ENCODE measurements at places on chromosomes 7 and 10.
A peak's percentile ranks its signal among the peaks of the same experiment; 100 is the strongest.

- peak; percentile 75 for DNase-seq
These were observed 116.8 kb upstream of the JCAD start for GRCh38 chr10:30176182-30176581.

- DNase-seq, result no peak
These were observed 251.1 kb upstream of the CSTF2T start for GRCh38 chr10:51950371-51950995.

DNA sequence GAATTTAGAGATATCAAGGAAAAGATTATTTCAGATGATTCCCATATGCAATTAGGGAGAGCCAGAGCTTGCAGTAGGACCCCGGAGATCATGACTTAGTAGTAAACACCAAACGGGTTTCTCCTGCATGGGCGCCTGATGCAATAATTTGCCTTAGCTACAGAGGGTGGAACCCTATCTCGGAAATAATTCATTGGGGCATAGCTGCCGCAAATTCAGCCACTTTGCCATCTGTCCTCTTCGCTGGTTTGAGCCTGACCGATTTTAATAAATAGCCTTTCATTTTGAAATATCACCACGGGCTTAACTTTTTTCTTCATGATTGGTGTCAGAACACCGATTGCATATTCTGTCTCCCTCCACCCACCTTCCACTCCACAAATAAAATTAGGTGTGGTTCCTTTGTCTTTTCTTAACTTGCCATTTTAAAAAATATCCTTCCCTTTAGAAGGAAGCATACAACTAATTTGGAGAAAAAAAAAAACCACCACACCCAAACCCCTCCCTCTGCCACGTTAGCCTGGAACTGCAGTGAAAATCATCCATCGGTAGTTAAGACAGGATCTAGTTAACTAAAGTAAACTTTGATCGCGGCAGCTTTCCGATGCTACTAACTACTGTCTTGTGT is 1.4 kb downstream of the GARS1 start:
- DNase-seq, result no peak

DNA sequence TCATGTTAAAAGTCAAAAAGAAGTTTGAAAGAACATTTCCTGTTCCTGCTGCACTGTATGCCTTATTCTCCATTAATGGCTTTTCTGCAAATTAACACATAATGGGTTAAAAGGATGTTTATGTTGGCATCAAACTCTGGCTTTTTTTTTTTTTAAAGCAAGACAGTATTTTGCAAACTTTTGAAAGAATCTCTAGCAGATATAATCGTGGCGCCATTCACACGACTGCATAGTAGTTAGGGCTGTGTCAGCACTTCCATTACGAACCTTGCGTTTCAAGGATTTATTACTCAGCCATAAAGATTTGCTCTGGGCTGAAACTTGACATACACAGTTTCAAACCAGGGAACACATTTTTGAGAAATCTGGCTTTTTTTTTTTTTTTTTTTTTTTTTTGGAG is 207.8 kb downstream of the DYNC1I1 start:
- DNase-seq, result no peak

DNA sequence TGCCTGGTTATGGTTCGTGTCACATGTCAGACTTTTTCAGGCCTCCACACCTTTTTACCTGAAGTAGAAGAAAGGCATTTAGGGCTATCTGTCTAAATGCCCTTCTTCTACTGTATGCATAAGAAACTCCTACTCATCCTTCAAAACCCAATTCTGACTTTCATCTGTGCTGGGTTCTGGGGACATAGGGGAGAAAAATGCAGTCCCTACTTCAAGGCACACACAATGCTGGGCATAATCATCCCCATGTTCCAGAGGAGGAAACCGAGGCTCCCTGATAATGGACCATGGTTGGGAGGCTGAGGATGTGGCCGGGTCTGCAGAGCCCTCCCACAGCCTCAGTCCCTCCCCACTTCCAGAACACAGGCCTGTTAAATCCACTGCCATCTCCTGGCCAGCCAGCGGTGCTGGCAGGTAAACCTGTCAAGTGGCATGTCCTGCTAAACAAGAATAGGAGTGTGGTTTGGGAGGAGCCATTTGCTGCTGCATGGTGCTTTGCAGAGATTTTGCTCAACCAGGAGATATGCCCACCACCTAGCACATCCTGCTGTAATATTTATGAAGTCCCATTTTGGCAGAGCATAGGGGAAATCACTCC is 32.0 kb downstream of the GRID1 start:
- DNase-seq, result no peak

- DNase-seq, result no peak
These were observed 11.9 kb downstream of the ZNF804B start for GRCh38 chr7:88771417-88771816.

- no peak for DNase-seq
These were observed 60.3 kb upstream of the LYZL1 start for GRCh38 chr10:29228562-29228961.

DNA sequence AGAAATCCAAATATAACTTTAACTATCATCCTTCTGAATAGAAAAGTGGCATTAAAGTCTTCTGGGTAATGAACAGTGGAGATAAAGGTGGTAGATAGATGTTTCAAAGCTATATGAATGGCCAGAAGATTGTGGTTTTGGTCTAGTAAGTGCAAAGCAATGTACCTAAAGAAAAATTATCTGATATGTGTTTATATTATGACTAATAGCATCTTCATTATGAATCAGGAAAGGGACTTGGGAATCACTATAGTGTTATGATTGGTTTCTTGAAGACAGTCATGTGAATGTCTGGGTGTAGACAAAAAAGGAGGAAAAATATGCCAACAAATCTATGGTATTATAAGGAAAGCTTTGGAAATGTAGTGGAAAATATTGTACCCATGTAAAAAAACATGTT is 3.0 kb downstream of the ZNF518A start:
- no peak for DNase-seq

- DNase-seq, result no peak
These were observed 113.3 kb upstream of the PRPS1L1 start for GRCh38 chr7:18140943-18141342.

DNA sequence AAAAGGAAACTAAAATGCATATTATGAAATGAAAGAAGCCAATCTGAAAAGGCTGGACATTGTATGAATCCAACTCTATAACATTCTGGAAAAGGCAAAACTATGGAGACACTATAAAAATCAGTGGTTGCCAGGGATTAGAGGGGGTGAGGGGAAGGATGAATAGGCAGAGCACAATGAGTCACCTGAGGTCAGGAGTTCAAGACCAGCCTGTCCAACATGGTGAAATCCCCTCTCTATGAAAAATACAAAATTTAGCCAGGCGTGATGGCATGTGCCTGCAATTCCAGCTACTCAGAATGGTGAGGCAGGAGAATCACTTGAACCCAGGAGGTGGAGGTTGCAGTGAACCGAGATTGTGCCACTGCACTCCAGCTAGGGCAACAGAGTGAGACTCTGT is 324.8 kb upstream of the PHYHIPL start:
- DNase-seq, result no peak

DNA sequence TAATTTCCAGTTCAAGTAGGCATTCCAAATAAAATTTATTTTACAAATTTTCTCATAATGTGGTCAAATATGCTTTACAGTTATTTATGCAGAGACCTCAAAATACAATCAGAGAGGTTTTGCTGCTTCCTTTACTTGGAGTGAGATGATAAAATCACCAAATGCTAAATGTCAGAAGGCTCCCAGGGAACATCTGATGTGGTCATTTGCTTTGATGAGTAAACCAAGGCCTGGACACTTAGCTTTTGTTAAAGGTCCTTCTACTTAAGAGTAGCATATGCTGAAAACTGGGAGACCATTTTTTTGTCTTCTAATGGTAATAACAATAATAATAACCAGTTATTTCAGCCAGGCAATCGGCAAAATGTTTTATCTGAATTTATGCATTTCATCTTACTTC is 60.6 kb upstream of the AKR1E2 start:
- DNase-seq, result no peak

DNA sequence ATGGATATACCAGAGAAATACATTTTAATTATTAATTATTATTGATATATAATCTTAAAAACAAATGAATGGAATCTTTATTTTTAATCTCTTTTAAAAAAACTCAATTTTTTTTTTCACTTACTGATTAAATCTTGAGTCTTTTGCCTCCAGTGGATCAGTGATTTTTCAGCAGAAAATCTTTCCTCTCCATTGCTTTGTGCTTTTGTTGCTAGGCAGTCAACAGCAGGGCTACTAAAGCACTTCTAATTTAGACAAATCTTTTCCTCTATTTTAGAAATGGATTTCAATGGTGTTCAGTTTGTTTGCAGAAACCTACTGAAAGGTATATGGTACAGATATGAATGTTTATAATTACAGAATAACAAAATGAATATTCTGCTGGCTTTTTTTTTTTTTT is 143.6 kb downstream of the ST7 start:
- DNase-seq, result no peak

GRCh38 chr10:31578181-31578852 is 259.3 kb downstream of the ZEB1 start:
- no peak for DNase-seq

- no peak for DNase-seq
These were observed 79.2 kb downstream of the NEUROD6 start for GRCh38 chr7:31261341-31261740.

- DNase-seq, result no peak
These were observed 2.2 kb downstream of the GIMAP4 start for GRCh38 chr7:150569245-150569955.

GRCh38 chr10:103855424-103855823 is at the start of gene SH3PXD2A:
Gene SH3PXD2A (minus strand): TSS chr10:103855576. CDS start chr10:103855266, 310 bp downstream.
- DNase-seq, result no peak

GRCh38 chr10:127894146-127894545 is 1.4 kb upstream of the CLRN3 start:
- no peak for DNase-seq

- DNase-seq, result no peak
These were observed 276.3 kb downstream of the GALNT17 start for GRCh38 chr7:71408271-71408670.

GRCh38 chr7:67301667-67302066 is 305.0 kb downstream of the TYW1 start:
- DNase-seq, result no peak

GRCh38 chr10:81928119-81928518 is 53.1 kb downstream of the NRG3 start:
- no peak for DNase-seq

GRCh38 chr10:30671026-30671616 is 41.6 kb upstream of the LYZL2 start:
- DNase-seq, result peak; percentile 36

DNA sequence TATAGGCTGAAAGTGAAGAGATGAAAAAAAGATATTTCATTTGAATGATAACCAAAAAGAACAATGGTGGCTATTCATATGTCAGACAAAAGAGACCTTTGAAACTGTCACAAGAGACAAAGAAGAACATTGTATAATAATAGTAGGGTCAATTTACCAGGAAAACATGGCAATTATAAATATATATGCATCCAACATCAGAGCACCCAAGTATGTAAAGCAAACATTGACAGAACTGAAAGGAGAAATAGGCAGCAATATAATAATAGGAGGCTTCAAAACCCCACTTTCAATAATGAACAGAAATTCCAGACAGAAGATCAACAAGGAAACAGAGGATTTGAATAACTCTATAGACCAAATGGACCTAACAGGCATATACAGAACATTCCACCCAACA is 876.2 kb downstream of the GRID1 start:
- no peak for DNase-seq

DNA sequence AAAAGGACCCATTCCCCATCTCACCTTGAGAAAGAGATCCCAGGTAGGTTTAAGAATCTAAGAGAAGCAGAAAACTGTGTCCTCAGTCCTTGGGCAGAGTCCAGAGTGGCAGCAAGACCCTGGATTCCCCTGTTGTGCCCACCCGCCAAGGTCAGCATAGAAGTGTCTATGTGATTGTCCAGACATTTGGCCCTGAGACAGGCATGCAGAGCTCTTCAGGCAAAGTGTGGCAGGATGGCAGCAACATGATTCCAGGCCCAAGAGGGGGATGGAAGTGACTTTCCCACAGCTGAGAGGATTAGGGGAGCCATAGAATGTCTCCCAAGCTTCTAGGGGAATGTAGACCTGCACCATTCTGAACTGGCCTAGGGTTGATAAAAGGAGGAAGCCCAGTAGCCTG is 39.1 kb upstream of the OPALIN start:
- no peak for DNase-seq

DNA sequence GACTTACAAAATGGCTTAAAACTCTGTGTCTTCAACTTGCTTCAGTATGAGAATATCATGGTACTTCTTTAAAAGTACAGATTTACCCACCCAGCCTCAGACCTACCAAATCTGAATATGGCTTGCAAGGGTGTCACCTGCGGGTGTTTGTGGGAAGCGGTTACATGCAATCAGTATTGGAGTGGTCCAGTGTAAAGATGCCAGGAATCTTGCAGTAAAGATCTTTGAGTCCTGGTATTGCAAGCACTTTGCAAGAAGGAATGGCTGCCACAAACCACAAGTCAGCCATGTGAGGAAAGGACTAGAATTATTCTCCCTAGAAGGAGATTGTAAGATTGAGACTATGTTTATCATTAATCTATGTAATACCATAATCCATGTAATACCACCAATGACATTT is 115.1 kb downstream of the PON1 start:
- no peak for DNase-seq

DNA sequence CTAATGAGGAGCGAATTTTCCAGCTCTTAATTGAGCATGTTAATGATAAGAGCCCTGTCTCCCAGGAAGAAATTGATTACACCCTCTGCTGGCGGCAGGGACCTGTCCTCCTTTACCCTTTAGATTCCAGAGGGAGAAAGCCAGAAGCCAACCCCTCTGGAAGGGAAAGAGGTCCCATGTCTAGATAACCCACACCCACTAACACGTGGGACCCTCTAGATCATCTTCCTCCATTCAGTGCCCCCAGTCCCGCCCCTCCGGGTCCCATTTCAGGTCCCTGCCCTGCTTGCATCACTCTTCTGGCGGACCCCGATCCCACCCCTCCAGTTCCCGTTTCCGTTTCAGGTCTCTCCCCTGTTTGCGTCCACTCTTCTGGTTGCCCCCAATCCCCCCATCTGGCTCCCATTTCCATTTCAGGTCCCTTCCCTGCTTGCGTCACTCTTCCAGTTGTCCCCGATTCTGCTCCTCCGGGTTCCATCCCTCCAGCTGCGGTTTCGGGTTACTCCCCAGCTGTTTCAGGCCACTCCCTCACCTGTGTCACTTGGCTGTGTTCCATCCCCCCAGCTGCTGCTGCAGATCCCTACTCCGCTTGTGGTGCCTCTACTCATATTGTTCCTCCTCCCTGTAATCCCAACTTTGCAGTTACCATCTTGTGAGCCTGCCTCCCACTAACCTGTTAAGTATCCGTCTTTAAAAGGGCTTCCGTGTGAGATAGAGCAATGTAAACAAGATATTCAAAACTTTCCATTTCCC is 202.4 kb downstream of the SH2D4B start:
- DNase-seq, result no peak

DNA sequence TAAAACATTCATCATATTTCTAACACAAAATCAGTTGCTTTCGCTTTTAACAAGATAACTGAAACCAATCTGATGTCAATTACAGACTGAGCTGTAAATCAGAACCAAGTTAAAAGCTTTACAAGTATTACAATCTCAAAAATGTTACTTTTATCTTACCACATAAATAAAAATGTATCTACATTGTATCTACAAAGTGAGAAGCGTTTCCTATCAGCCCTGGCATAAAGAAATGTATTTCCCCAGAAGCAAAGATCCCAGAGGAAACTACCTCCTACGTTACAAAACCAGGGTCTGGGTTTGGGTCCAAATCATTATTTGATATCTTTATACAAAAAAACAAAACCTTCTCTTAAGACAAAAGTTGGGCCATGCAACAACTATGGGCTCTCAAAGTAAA is 2.6 kb downstream of the SMURF1 start:
- DNase-seq, result no peak
